ENCODE measurements at places on chromosomes 6 and 20.

- DNase-seq, result no peak
Observed at GRCh38 chr6:31534521-31535040, 5.8 kb downstream of the MCCD1 start.

DNA sequence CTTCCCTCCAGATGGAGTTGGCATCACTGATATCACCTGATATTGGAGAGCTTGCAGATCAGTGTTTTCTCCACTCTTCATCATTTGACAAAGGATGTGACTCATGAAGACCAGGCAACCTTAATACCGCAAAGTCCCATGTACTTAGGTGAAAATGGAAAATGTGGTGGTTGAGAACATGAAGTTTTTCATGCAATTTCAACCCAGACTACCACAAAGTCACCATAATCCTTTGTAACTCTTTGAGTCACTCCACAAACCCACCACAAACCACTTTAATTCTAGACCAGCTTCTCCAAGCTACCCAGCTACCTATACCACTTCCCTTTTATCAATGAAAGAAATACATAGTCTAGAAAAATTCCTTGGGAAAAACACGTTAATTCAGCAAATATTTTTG lies 7.1 kb downstream of the NHLRC1 start:
- no peak for DNase-seq

DNA sequence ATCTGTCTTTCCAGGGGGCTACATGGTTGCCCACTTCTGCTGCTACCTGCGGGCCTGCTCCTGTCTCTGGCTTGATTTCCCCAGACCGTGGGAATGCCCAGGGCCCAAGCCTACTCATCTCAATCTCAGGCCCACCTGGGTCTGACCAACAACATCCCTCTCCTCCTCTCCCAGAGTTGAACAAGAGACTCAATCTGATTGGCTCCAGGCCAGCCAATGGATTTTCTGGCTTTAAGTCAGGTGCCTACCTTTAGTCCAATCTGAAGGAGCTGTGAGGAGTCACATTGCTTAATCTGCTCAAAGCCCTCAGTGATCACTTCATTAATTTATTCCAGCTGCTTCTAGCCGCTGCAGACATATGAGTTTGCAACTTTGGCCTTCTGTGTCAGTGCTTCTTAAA lies 162.4 kb upstream of the KCNG1 start:
- no peak for DNase-seq

- peak; percentile 23 for DNase-seq
Observed at GRCh38 chr6:107819964-107820337, 4.2 kb downstream of the SCML4 start.

DNA sequence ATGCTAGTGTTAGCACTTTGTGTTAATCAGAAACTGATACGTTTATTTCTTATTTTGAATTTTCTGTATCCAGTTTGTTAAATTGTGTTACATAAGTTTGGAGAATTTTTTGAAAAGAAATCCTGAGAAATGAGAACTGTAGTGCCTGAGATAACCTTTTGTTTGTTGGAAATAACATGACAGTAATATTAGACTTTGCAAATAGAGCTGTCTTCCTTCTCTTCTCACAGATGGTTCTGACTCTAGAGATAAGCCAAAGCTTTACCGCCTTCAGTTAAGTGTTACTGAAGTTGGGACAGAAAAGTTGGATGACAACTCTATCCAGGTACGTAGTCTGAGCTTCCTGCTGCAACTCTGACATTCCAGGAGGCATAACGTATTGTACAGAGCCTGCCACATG lies 69.9 kb downstream of the AFDN start:
- no peak for DNase-seq

DNA sequence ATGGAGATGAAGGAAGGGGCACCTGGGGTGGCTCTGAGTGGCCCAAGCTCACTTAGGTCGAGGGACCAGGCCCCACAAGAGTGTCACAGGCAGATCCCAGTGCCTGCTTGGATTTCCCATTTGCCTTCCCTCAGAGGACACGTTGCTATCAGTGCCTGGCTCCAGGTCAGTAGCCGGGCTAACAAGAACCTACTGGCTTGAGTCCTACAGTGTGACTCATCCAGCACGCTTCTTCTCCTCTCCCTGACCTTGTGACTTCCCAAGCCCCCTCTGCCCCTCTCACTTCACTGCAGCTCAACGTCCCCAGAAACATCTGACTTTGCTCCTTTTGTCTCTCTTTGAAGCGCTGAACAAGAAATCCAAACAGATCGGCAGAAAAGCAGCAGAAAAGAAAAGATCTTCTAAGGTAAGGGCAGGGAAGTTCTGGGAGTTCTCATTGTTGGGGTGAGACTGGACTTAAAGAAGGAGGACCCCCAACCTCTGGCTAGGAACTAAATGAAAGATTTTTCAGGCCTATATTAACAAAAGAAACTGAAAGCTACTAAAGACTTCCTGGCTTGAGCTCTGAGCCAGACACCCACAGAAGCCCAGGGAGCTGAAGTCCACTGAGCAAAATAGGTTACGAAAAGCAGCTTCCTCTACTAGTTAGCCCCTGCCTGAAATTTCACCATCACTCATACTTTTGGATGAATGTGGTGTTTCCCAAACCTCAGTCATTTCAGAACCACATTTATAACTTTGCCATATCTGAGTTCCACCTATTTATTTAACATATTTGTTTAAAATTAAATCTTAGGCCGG lies 21.5 kb downstream of the ASIP start:
- no peak for DNase-seq

GRCh38 chr6:159790149-159790955 lies at the start of gene MRPL18:
MRPL18 (plus strand) TSS chr6:159790467; CDS start chr6:159790588, 121 bp downstream.
- DNase-seq, result peak; percentile 65

DNA sequence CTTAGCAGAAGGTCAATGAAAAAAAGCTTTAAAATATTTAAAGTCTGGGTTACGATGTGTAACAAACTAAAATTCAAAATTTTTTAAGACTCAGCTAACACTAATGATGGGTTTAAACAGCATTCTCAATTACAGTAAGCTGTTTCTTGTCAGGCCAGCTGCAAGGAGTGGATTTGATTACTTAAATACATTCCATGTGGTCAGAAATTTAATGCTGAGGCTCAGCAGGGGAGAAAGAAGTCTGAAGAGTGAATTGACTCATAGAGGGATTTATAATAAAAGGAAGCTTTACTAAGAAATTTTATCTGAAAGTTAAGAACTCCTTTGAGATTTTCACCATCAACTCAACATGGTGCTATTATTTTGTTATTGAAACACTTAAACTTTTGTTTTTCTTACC lies 398.6 kb downstream of the KHDRBS2 start:
- DNase-seq, result no peak

Measured in stimulated activated CD4-positive, alpha-beta T cell treated with anti-CD3 and anti-CD28 coated beads, Interleukin-1b, Interleukin-23, amount 100 ng/mL, for 1 hour (primary cell).